ENCODE measurements at places on chromosomes 11 and 22.

GRCh38 chr11:115654792-115655191 lies 150.6 kb upstream of the CADM1 start:
- no peak for DNase-seq

GRCh38 chr22:42300259-42301076 lies 30.0 kb upstream of the TCF20 start:
- no peak for DNase-seq

GRCh38 chr11:45617871-45618601 lies 47.4 kb downstream of the CHST1 start:
- DNase-seq: no peak

- no peak for DNase-seq
These were observed 30.2 kb downstream of the UQCR10 start for GRCh38 chr22:29797351-29797750.

DNA sequence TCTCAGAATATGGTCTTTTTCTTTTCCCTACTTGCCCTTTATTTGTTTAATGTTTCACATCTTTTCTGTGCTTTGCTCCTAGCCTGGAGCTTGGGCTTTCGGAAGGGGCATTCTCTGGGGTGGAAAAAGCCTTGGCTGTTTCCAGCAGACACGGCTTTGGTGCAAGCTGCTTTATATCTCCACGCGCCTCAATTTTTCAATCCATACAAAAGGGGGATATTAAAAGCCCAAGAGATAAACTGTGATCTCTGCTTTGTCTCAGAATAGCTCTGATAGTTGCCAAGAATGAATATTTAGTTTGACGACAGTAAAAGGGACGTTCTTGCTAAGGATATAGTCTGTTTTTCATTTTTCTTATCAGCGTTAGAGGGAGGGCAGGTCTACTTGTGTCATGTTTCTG lies 194.0 kb upstream of the KIRREL3 start:
- DNase-seq: no peak

GRCh38 chr11:65381716-65382032 lies 772 bp downstream of the SLC25A45 start:
- no peak for DNase-seq

GRCh38 chr11:3832816-3833215 lies 7.9 kb downstream of the RHOG start:
- DNase-seq: no peak

- no peak for DNase-seq
These were observed 119.9 kb upstream of the RASSF10 start for GRCh38 chr11:12889243-12889642.

- no peak for DNase-seq
These were observed 266.0 kb upstream of the NARS2 start for GRCh38 chr11:78840623-78841022.

DNA sequence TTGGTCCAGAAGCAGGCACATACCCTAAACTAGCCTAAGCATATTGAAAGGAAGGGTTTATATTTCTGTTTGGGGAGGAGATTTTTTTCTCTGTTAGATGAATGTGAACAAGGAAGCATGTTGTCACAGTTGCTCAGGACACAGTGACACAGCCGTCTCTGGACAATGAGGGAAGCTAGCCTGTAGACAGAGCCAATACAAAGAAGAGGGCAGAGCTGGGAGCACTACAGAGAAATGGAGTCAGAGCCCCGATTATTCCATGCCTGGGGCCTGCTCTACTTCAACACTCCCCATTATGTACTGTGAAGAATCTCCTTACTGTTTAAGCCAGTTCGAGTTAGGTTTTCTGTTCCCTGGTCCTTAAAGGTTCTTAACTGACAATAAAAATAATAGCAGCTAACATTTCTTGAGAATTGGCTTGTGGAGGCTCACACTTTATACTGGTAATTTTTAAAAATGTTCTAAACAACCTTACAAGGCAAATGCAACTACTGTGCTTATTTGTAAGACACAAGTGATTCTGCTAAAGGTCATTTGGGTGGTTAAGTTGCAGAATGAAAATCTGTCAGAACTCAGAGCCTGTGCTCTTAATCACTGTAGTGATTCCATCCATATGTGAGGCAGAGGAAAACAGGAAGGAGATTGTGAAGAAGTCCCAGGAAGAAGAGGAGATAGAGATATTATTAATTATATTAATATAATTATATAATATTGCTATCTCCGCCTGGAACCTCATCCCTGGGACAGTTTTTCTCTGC lies 58.8 kb upstream of the RRAS2 start:
- no peak for DNase-seq

DNA sequence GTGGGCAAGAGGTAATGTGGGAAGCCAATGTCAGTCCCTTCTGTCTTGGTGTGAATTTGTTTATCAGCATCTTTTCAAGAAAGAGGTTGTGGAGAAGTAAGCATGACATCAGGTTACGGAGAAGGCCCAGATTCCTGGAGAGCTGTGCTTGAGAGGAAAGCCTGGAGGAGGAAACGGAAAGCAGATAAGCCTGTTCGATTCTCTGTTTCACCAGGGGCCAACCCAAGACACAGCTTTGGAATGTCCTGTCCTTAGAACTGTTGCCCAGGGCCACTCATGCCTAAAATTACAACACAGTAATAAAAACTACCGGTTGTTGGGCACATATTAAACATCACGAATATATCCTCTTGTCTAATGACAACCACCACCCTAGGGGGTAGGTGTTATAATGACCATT lies 148.5 kb downstream of the NAV2 start:
- DNase-seq: no peak

GRCh38 chr11:16902182-16902581 lies 112.0 kb downstream of the PLEKHA7 start:
- no peak for DNase-seq

GRCh38 chr11:96290031-96290430 lies 53.0 kb downstream of the MAML2 start:
- DNase-seq: no peak

GRCh38 chr11:37107831-37108230 lies 509.8 kb upstream of the RAG2 start:
- DNase-seq: no peak

GRCh38 chr11:57306940-57307565 lies 17.7 kb downstream of the TNKS1BP1 start:
- DNase-seq: no peak

DNA sequence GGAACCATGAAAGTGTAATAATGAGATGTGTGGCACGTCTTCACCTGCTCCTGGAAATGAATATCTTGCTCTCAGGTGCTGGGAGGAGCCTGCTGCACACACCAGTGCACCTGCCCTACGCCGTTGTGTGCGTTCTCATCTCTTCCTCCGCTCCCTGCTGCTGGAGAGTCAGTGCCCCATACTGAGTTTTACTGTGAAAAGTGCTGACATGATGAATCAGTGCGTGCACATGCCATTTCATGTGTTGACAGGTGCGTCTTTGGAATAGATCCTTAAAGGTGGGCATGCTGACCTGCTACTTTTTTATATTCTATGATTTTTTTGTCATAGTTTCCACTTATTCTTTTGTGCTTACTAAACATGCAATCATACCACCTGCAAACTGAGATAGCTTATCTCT lies 1015.8 kb downstream of the BRD1 start:
- DNase-seq: no peak

GRCh38 chr11:102139081-102139498 lies 28.8 kb downstream of the YAP1 start:
- DNase-seq: no peak

DNA sequence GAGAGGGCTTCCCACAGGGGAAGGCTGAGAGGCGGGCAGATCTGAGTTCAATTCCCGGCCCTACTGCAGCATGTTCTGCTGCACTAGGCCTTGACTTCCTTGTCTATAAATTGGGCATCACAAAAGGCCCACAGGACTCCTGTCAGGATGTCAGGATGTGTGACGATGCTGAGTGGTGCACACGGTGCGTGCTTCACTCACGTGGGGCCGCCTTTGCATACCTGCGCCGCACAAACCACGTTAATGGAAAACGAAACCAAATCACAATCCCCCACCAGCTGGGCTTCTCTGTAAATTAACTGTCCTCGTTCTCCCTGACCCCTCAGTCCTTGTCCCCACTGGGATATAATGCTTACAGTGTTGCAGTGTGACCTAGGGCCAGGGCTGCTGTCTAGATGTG lies 32.3 kb upstream of the TSPAN18 start:
- no peak for DNase-seq

GRCh38 chr11:10044618-10045017 lies 249.4 kb downstream of the SBF2 start:
- no peak for DNase-seq

All from caudate nucleus (tissue), 63 donors.